CMK (cell line): ENCODE measurements at places on chromosomes 2 and 18.

- no peak for DNase-seq
These were observed 57.3 kb downstream of the NEDD4L start for GRCh38 chr18:58101291-58101794.

DNA sequence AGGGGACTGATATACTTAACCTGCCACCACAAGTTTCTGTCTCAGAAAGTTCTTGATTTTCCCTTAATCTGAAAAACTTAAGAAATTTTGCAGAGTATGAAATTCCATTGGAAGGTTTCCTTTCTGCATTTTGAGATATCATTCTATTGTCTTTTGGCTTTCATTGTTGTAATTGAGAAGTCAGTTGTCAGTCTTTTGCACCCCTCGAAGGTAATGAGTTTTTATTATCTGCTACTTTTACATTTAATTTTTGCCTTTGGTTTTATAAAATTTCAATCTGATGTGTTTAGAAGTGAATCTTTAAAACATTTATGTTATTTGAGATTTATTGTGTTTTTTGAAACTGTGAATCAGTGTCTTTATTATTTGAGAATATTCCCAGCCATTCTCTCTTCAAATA lies 4.8 kb upstream of the IL36A start:
- DNase-seq: no peak

DNA sequence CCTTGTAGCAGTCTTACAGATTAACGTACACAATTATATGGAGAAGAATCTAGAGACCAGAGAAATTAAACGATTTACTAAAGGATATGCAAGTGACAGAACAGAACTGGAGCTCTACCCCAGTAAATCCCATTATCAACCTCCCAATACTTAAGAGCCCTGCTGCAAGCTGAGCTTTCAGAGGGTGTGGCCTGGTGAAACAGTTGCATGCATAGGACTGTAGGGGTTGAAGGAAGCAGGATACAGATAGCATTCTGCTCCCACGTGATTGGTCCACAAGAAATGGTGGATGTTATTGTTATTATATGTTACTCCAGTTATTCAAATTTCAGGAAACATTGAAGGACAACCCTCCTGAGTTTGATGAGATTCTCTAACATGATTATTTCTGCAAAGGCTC lies 210.8 kb upstream of the THUMPD2 start:
- DNase-seq: no peak

- DNase-seq: no peak
These were observed 15.2 kb downstream of the SRBD1 start for GRCh38 chr2:45595721-45596435.

DNA sequence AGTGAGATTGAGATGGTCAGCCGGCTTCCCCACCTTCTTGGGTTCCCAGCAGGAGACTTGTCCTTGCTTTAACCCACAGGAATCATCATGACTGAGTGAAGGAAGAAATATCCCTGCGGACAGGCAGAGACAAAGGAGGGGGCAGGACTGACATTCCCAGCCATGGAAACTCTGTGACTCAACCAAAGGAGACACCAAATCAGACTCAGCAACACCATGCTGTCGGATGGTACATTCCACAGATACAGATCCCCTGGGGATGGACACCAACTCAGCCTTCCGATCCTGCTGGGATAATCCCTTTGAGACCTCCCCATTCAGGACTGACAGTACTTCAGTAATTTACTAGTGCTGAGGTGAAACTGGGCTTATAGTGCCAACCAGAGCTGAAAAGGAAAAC lies 518.3 kb downstream of the XIRP2 start:
- no peak for DNase-seq

DNA sequence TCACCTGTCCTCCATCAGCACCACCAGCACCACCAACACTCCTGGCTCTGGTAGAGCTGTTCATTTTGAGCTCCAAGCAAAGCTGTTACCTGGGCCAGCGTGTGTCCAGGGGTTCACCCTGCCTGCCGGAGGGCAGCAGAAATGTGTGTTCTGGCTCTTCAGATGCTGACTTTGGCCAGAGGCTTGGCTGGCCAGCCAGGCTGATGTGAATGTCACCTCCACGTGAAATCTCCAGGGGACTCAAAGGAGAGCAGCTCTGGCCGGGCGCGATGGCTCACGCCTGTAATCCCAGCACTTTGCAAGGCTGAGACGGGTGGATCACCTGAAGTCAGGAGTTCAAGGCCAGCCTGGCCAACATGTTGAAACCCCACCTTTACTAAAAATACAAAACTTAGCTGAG lies 33.5 kb downstream of the CIB4 start:
- DNase-seq: no peak

GRCh38 chr2:36633470-36634092 lies 35.6 kb upstream of the FEZ2 start:
- no peak for DNase-seq

- no peak for DNase-seq
These were observed 100.2 kb downstream of the AP1S3 start for GRCh38 chr2:223737207-223737606.

DNA sequence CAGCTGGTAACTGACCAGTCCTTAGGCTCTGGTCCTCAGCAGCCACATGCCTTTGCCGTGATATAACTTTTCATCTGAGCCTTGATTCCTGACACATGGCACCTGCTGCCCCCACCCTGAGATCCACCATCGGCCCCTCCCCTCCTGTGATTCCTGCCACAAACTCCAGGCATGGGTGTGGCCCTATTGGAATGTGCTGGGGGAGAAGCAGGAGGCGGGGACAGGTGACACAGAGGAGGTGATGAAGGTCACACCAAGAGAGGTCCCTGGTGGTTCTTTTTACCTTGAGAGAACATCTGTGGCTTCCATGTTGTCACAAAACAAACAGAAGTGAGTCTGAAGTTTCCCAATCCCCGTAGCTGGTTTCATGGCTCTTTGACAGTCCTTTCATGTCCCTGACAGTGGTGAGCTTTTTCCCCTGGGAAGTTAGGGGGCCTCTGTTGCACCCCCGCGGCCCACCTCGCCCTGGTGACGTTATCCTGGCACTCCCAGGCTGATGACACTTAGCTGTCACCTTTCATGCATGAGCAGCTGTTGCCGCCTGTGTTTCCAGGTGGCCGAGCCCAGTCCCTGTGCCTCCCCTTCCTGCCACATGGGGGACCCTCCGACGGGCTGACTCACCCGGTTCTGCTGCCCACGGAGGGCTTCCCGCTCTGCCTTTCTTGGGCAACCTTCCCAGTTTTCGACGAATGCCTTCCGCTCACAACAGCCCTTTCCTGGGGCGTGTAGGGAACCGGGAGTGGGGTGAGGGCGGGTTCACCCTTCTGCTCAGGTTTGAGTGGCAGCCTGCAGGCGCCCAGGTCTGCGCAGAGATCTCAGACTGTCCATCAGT lies 66.3 kb upstream of the GLI2 start:
- DNase-seq: no peak

- no peak for DNase-seq
These were observed 830.8 kb upstream of the SLC39A10 start for GRCh38 chr2:194826241-194826640.

- no peak for DNase-seq
These were observed 653.0 kb upstream of the SLC39A10 start for GRCh38 chr2:195003881-195004471.

DNA sequence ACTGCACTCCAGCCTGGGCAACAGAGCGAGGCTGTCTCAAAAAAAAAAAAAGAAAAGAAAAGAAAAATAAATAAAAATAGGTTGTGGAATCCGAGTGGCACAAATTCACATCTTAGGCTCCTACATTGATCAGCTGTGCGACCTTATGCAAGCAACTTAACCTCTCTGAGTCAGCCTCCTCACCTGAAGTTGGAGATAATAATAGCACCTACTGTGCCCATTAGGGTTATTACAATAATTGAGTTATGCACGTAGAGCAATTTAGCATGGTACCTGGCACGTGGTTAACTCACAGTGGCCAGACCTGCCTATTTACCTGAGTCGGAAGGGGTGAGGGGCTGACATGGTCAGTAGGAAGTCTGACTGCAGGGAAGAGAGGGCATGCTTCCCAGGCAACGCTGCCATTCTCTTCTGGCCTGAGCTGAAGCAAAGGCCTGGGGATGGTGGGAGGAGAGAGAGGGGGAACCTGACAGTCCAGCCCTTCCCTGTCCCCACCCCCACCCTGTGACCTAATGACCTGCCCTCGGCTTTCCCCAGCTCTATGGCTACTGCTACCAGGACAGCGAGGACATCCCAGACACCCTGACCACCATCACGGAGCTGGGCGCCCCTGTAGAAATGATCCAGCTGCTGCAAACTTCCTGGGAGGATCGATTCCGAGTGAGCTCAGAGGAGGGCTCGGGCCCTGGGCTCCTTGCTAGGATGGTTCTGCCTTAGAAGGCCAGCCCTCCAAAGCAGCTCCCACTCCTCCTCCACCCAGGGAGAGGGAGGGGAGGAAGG lies 5.1 kb downstream of the PKDCC start:
- DNase-seq: no peak

DNA sequence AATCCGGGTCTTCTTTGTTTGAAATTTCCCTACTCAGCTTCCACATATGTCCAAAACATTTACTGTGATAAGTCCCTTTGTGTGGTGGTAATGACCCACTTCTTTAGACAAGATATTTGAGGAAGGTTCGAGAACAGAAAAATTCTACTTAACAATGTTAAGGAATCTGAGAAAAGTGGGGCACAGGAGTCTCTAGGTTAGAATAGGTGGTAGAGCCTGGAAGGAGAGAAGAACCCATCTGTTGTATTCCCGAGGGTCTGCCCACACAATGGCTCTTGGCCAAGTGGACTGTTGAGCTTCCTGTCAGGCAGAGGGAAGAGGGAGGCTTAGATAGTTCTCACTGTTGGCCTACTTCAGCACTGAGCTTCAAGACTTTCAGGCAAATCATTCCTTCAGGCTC lies 4.3 kb downstream of the IGFBP2 start:
- DNase-seq: no peak

- peak; percentile 7 for DNase-seq
These were observed 1019.6 kb upstream of the PIK3C3 start for GRCh38 chr18:40935423-40935822.

- no peak for DNase-seq
These were observed 50.7 kb downstream of the IL1R2 start for GRCh38 chr2:102042196-102043081.

DNA sequence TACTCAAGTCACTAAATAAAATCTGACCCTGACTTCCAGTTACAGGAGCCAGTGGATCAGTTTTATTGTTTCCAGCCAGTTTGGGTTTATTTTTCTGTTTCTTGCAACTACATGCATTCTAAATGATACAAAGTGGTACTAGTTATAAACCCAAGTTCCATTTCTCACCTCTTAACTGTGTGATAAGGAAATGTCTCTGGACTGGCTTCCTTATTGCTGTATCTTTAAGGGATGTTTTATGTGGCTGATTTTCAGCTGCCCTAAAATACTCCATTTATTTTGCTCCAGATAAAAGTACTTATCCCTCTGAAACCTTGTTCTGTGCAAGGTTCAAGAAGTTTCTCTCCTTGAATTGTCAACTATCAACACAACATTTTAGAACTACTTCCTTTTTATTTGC lies 107.9 kb upstream of the DLX2 start:
- DNase-seq: no peak
